Mesenteric fat pad (tissue), 1 donor: ENCODE measurements at places on chromosomes 7 and 10. TPM values are rescaled to one million over a fixed set of nuclear protein-coding genes. Genes with fewer than 3 reads are reported as not detected.

DNA sequence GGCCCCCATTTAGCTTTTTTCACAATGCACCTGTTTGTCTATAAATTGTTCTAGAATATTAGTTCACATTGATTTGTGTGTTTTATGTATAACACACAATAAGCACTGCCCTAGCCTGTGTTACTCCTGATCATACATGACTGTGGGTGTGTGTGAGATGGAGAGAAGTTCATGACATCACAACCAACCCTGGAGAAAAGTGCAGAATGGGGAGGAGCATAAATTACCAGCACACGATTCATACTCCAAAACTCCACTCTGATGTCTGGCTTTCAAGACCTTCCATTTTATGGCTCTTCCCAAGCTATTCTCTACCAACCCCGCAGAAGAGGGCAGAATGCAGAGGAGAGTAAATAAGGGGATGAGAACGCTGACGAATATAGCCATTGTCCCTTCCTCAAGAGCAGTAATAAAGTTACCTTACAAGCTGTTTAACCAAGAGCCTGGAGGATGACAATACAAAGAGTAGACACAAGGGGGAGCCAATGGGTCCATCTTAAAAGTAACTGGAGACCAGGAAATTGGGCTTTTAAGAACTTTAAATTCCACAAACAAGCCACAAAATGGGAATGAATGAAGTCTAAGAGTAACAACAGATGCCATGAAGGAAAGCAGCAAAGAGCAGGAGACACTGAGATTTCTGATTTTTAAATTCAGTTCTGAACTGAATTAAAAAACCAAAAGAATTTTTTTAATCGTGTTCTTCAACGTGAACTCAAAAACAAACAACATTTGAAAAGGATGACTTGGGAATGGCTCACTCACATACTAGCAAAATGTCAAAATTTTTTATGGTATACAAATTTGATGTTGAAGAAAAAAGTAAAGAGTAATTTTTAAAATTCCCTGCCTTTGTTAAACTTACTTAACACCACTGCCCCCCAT is 159.6 kb downstream of the PARD3 start:
- DNase-seq: no peak

DNA sequence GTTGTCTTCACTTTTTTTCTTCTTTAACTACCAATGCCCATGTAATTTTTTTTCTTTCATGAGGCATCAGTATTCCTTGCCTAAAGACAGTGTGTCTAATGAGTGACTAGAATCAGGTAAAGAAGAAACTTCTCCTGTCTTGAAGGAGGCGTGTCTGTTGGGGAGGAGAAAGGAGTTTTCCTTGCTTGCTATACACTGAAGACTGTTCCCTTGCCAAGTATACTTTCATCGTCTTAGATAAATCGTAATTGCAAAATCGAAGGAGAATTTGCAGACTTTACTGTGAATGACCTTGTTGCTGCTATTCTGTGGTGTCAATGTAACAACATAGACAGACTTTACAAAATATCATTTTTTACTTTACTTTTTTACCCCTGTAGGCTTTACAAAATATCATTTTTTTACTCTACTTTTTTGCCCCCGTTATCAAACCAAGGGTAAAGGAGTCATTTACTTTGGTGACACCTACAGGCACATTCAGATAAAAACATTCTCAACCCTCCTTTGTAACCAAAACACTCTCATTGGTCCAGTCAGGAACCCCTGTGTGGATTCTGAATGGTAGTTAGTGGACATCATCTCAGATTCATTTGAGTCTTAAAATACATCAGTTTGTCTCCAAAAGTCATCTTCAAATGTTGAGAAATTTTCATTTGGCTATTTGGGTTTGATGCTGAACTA is 232.4 kb downstream of the AHR start:
- DNase-seq: no peak

DNA sequence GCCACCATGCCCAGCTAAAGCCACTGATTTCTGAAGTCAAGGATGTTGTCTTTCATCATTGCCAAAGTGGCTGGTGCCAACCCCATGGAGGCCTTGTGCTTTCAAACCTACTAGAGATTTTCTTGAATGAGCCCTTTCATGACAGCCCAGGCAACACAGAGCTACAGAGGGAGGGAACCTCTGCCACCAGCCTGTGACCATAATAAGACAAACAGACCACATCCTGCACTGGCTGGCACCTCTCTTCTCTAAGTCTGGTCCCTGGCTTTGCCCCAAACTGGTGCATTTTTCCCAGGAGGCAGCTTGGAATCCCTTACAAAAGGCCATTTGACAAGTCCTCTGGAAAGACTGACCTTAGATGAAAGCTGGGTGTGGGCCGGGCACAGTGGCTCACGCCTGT is 348.8 kb downstream of the GALNT17 start:
- no peak for DNase-seq

The ACTL6B gene
- not detected for total RNA-seq

The CAMK1D gene
- 16.5 TPM for total RNA-seq

The TRPV5 gene
- total RNA-seq: not detected

GRCh38 chr10:8060704-8061121 is 6.2 kb downstream of the GATA3 start:
- no peak for DNase-seq

The PHYH gene
- 44.1 TPM for total RNA-seq

- DNase-seq: no peak
Observed at GRCh38 chr7:87380905-87381304, 35.4 kb downstream of the CROT start.

DNA sequence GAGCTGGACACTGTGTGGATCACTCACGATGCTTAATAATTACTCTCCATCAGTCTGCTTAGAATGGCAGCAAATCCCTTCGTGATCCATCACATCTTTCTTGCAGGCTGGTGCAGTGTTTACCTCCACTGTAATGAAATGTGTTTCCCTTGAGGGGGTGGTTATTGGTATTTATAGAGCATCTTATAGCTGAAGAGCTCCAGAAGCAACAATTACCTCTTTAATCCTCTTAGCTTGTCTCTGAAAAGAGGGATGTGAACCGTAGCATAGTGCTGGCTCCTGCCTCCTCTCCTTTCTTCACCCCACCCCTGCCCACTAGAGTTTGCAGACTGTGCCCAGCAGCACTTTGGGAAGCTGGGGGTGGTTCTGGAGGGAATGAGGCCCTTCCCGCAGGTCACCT is 132.6 kb downstream of the CAMK1D start:
- no peak for DNase-seq
